ENCODE measurements at places on chromosomes 5 and 9.

DNA sequence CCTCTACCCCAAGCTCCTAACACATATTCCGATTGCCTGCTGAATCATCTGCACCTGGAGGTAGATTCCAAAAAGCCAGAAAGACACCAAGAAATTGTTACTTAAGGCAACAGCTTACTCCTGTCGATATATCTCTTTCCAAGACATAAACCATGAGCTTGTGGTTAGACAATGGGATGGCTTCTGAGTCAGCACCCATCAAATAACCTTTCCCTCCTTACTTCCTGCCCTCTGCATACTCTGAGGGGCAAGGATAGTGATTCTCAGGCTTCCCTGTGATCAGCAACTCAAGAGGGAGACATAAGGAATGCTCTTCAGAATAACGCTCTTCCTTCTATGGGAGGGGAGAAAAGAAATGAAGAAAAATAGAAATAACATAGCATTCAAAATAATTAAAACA is 70.9 kb downstream of the TMEM215 start:
- DNase-seq = no peak

DNA sequence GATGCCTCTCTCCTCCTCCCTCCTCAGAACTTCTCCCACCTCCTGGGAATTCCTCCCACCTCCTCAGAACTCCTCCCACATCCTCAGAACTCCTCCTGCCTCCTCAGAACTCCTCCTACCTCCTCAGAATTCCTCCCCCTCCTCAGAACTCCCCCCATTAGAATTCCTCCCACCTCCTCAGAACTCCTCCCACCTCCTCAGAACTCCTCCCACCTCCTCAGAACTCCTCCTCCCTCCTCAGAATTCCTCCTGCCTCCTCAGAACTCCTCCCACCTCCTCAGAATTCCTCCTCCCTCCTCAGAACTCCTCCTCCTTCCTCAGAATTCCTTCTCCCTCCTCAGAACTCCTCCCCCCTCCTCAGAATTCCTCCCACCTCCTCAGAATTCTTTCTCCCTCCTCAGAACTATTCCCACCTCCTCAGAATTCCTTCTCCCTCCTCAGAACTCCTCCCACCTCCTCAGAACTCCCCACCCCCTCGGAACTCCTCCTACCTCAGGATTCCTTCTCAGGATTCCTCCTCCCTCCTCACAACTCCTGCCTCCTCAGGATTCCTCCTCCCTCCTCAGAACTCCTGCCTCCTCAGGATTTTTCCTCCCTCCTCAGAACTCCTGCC is 23.9 kb downstream of the SLC46A2 start:
- DNase-seq = no peak

- DNase-seq = no peak
Measured at GRCh38 chr5:30572279-30572678, 621.2 kb upstream of the CDH6 start.

- DNase-seq = peak; percentile 21
Measured at GRCh38 chr5:58849921-58850667, 267.2 kb downstream of the RAB3C start.

GRCh38 chr5:10623305-10623910 is 59.5 kb downstream of the ANKRD33B start:
- DNase-seq = no peak

DNA sequence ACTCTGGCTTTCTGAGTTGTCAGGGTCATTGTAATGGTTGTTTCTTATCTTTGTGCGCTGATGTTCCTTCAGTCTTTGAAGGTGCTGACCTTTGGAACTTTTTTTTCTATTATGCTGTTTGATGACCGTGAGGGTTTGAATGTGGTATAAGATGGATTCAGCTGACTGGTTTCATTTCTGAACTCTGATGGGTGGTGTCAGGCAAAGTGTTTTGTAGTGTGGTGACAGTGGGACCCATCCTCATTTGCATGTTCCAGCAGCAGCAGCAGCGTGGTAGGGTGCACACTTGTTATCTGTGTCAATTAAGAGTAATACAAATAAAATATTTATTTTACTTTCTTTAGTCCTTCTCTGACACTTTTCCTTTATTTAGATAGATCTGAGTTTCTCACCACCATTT is 227.7 kb upstream of the PRR16 start:
- DNase-seq = no peak

GRCh38 chr9:92794426-92794825 is 29.8 kb upstream of the BICD2 start:
- no peak for DNase-seq

DNA sequence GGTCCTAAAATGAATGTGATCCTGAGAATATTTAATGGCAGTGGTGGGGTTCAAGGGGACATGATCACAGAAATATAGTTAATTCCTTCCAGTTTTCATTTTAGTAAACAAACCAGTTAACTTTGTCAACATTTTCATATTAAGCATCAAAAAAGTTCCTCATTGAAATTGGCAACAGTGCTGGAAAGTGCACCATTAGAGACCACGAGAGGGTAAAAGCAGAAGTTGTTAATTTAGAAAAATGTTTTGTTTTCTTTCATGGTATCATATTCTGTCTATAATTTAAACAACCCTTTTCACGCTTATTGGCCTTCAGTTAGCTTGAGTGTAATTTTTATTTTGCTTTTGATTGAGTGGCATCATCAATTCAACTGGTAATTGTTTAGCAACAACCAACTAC is 11.9 kb downstream of the GIN1 start:
- no peak for DNase-seq

DNA sequence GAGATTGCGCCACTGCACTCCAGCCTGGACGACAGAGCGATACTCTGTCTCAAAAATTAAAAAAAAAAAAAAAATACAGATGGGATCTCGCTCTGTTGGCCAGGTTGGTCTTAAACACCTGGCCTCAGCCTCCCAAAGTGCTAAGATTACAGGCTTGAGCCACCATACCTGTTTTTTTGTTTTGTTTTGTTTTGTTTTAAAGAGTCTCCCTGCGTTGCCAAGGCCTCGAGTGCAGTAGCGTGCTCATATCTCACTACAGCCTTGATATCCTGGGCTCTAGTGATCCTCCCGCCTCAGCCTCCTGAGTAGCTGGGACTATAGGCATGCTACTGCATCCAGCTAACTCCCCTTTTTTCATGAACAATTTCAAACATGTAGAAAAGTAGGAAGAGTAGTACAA is 7.2 kb downstream of the ATP6V0E1 start:
- no peak for DNase-seq

- DNase-seq = peak; percentile 43
Measured at GRCh38 chr5:36728697-36729543, 122.5 kb downstream of the SLC1A3 start.

DNA sequence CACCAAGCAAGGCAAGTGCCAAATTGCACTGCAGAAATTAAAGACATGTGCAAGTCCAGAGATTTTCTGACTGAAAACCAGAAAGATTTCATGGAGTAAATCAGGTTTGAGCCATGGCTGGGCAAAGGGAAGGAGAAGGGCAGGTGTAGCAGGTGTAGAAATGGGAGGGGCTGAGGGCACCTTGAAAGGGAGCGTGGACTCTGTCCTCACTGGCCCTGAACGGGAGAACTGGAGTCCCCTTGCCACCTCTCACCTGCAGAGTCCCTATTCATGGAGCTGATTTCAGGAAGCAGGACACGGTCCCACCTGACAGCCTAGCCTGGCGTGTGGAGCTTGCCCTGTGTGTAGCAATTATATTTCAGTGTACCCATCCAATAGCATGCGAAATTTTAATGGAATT is 46.3 kb downstream of the UBE2QL1 start:
- DNase-seq = no peak

- no peak for DNase-seq
Measured at GRCh38 chr9:133981589-133981957, 10.6 kb downstream of the VAV2 start.

DNA sequence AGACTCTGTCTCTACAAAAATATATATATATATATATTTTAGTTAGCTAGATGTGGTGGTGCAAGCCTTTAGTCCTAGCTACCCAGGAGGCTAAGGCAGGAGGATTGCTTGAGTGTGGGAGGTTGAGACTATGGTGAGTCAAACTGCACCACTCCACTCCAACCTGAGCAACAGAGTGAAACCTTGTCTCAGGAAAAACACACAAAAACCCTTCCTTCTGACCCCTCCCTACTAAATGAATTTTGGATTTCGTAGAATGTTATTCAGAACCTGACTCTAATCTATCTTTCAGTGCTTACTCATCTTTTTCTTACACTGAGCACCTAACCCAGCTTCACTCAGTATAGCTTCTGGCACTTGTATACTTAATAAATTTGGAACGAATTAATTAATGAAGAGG is 35.2 kb upstream of the IL7R start:
- no peak for DNase-seq

GRCh38 chr5:137751869-137752491 is 2.2 kb downstream of the HNRNPA0 start:
- DNase-seq = peak; percentile 9

DNA sequence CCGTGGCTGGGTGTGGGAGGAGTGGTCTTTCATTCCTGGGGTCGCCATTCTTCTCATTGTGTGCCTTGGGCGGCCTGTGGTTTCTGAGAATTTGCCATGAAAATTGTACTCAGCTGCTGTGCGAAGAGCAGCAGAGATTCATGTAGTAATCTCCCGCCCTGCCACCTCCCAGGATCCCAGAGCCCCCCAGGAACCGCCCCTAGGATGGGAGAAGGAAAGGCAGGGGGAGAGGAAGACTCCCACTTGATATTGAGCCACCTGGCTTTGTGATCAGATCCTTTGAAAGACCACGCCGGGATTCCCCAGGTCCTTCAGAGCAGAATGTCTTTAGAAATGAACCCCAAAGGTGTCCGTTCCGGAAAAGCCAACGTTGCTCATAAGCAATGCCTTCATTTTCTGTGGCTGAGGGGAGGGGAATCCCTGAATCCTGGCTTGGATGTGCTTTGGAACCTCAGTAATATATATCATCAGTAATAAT is 27.6 kb downstream of the NEURL1B start:
- no peak for DNase-seq

DNA sequence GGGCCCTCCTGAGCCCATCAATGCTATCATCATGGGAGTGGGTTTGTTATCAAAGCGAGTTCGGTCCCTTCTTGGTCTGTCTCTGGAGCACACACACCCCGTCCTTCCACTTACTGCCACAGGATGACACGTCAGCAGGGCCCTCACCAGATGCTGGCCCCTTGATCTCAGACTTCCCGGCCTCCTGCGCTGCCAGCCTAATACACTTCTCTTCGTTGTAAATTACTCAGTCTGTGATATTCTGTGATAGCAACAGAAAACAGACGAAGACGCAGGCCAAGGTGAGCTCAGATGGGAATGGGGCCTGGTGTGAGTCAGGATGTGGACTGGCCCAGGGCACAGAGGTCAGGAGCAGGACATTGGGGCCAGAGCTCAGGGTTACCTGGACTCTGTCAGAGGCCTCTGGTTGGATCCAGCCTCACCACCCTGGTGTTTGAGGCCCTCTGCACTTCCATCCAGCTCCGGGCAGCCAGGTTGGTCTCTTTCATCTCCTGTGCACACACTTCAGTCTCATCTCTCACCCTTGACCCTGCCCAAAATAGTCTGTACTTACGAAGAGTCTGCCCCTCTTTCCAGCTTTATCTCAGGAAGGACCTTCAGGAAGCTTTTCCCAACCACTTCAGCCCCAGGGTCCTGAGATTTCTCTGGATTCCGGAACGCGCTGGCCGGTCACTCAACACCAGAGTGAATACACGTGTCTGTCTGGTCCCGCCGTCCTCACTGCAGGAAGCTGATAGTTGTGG is 26.0 kb upstream of the CNOT6 start:
- no peak for DNase-seq

DNA sequence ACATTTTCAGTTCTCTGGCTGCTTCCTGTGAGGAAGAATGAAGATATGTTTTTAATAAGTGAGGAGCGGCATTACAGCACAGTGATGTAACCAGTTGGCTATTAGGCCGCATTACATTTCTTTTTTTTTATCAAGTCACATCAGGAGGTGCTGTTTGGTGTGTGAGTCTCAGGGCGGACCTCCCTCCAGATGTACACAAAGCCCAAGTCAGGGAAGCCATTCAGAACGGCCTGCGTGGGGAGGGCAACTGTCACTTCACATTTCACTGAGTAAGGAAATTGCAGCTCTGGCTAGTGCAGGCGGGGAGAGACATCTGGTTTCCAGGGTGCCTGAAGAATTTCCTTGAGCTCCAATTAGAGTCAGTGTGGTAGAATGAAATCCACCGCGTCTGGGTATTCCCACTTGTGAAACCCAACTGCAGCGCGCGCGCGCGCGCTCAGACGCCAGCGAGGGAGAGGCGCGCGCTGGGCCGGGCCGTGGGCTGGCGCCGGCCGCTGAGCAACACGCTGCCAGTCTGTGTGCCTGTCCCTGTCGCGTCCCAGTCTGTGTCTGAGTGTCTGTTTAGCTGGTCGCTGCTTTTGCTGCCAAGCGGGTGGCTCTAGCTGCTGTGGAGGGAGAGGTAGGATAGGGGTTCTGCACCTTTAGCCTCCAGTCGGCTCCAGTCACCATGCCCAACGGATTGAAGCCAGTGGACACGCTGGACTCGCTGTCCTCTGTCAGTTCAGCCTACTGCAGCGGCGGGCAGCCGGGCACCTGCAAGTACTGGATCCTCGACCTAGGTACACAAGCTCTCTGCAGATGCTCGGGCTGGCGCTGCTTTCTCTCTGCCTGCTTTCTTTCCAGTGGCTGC is 140.8 kb upstream of the OTULINL start:
- peak; percentile 28 for DNase-seq

- no peak for DNase-seq
Measured at GRCh38 chr5:52771343-52772039, 16.2 kb upstream of the ITGA1 start.

- DNase-seq = no peak
Measured at GRCh38 chr5:75324791-75325190, 12.2 kb upstream of the HMGCR start.

GRCh38 chr9:110641293-110641692 is 27.3 kb upstream of the MUSK start:
- DNase-seq = no peak

GRCh38 chr5:160496784-160497183 is 75.1 kb downstream of the PTTG1 start:
- DNase-seq = no peak

GRCh38 chr5:32777733-32778132 is 66.6 kb downstream of the NPR3 start:
- no peak for DNase-seq

GRCh38 chr5:79955356-79955895 is 35.6 kb downstream of the MTX3 start:
- DNase-seq = no peak

GRCh38 chr5:55763746-55764420 is 26.0 kb downstream of the DDX4 start:
- DNase-seq = no peak

- DNase-seq = peak; percentile 9
Measured at GRCh38 chr5:141182248-141182647, at the start of gene PCDHB16. Gene PCDHB16, plus strand, starts transcription at chr5:141182387. Its CDS starts 173 bp downstream, at chr5:141182560.

- DNase-seq = peak; percentile 97
Measured at GRCh38 chr9:34620061-34620994, at the start of gene DCTN3. Gene DCTN3, minus strand, starts transcription at chr9:34620495. Its CDS starts 31 bp downstream, at chr9:34620464.

- DNase-seq = no peak
Measured at GRCh38 chr5:172505403-172505759, 51.1 kb upstream of the SH3PXD2B start.

All from NCI-H1092 (cell line).